ENCODE measurements at places on chromosomes 2 and 18.

DNA sequence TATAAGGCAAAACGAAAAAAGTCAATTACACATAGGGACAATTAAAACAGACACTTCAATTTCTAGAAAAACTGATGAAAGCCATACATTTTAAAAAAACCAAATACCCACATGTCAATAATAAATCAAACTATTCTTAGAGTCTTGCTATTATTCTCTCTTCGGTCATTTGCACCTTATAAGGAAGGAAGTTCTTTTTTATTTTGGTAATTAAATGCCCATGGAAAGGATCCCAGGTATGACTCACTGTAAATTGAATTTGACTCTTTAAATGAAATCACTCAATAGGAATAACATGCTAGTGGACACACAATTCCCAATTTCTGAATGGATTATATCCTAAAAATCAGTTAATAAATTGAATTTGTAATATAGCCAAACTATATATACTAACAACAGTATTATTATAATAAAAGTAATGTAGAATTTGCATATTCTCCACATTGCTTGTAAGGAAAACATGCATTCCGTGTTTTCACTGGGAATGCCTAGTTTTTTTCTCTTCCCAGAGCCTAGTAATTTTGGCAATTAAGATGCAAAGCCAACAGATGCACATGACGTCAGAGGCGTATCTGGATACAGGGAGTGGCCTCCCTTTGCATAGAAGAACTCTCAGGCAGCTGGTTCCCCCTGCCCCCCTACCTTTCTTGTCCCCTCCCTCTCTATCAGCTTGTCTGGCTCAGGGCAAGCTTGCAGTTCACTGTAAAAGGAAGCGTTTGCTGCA lies 153.5 kb upstream of the PGAP1 start:
- peak; percentile 86 for DNase-seq

DNA sequence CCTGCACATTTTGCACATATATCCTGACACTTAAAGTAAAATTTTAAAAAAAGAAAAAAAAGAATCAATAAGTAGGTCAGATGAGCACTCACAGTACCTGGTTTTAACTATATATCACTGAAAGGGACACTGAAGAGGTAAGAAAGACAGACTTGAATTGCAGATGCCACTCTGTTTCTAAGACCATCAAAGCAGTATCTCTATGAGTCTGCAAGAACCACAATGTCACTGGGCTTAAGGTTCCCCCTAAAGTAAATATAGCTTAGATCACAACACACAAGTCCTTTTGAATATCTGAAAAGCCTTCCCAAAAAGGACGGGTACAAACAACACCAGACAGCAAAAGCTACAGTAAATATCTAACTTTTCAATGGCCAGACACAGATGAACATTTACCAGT lies 57.6 kb downstream of the CYTIP start:
- no peak for DNase-seq

DNA sequence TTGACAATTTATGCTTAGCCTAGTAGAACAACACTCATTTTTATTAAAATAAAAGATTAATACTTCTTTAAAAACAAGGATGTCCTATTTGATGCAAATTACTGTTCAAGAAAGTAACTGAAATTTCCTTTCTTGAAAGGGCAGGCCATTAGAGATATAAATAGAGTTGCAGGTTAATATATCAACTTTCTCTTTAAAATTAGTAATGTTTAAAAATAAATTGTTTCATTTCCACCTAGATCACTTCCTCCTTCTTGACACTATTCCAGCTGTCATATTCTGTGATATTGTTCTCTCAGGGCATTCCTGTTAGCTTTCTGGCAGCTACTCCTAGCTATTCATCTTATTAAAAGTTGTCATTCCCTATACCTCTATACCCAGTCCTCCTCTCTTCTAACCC lies 357.9 kb upstream of the NRP2 start:
- DNase-seq: no peak

- no peak for DNase-seq
Measured at GRCh38 chr18:9549405-9549804, 65.0 kb downstream of the PPP4R1 start.

GRCh38 chr18:76823587-76824011 lies 1.2 kb downstream of the ZNF236 start:
- no peak for DNase-seq

DNA sequence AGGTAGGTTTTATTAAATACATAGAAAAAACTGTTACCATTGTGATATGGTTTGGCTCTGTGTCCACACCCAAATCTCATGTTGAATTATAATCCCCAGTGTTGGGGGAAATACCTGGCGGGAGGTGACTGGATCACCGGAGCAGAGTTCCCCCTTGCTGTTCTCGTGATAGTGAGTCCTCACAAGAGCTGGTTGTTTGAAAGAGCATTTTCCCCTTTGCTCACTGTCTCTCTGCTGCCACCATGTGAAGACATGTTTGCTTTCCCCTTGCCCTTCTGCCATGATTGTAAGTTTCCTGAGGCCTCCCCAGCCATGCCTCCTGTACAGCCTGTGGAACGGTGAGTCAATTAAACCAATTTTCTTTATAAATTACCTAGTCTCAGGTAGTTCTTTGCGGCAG lies 352.7 kb upstream of the SLC39A10 start:
- peak; percentile 50 for DNase-seq

DNA sequence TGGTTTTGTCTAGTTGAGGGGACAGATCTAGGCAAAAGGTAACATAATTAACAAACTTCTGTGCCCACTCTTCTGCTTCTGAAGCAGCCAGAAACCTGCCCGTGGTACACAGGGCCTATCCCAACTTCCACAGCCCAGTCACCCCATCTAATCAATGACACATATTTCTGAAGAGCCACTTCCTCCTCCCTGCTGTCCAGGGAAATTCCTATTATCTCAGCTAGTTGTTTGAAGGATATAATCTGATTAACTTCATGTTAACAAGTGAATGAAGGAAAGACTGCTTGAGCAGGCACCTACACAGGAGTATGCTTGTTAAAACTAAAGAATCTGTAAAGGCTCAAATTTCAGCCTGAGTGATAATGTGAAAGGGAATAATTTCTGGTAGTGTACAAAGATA lies 61.4 kb downstream of the CCDC148 start:
- peak; percentile 71 for DNase-seq

- peak; percentile 53 for DNase-seq
Measured at GRCh38 chr18:38951633-38952032, 1386.0 kb upstream of the CELF4 start.

- no peak for DNase-seq
Measured at GRCh38 chr2:25512707-25513106, 160.7 kb downstream of the DTNB start.

- no peak for DNase-seq
Measured at GRCh38 chr2:160279813-160280465, 79.9 kb upstream of the ITGB6 start.

GRCh38 chr2:108565778-108566375 lies 31.6 kb downstream of the LIMS1 start:
- no peak for DNase-seq

- DNase-seq: no peak
Measured at GRCh38 chr18:35713545-35713944, 132.0 kb downstream of the GALNT1 start.

DNA sequence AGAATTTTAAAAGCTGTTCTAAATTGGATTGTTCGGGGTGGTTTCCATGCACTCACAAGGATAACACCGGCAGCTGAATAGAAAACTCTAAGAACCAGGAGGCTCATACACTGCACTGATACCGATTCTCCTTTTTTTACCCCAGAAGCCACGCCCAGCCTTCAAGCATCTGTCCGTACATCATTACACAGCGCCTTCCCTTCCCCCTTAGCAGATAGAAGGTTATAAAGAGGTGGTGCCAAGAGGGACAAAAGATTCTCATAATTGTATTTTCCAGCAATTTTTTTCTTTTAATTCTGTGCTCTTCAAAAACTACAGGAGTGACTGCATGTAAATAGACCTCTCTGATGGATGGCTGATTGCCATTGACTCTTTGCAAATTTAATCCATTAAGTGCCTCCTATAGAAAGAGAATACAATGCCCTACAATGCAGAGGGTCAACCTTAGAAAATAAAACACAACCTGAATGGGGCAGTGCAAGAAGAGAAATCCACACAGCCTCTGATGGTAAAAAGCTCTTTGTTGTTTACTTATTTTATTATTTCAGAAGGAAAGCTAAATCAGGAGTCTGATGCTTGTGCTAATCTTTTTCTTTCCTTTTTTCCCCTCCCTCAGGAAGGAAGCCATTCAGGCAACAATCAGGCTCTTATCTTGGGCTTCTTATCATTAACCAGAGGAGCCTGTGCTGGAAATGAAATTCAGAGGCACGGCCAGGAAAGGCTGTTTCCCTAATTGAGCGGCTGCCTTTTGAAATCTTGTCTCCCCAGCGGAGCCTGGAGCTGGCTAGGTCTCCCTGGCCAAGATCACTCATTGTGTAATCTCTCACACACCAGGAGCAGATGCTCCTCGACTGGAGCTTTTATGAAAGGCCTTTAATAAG lies 198.9 kb upstream of the NABP1 start:
- peak; percentile 30 for DNase-seq

DNA sequence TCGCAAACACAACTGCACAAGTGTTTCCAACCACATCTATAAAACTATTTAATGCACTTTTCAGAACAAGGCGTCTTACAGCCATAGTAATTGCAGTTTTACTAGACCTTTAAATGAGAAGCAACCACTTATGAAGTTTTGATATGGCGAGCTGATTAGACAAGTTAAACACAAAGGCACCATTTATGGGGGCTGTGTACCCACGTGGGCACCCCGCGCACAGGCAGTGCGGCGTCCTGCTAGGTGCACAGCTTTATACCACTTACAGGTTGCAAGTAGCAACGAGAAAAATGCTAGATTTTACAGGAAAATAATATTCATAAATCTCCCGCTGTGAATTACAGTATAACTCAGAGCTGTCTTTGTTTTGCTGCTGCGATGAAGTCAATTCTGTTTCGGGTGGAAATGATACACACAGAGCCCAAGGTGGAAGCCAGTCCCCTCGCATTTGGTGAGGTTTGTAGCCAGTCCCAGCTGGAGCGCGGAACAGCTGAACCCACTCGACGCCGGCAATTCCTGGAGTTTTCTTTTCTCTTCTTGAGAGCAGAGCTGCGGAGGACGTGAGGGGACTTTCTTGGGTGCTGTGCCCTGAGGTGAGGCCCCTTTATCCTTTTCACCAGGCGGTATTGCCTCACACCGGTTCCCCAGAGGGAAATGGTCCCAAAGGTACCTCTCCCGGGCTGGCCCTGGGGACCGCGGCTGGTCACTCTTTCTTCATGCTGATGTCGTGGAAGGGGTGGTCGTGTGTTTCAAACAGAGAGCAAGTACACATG lies 76.7 kb downstream of the PTGR3 start:
- no peak for DNase-seq

DNA sequence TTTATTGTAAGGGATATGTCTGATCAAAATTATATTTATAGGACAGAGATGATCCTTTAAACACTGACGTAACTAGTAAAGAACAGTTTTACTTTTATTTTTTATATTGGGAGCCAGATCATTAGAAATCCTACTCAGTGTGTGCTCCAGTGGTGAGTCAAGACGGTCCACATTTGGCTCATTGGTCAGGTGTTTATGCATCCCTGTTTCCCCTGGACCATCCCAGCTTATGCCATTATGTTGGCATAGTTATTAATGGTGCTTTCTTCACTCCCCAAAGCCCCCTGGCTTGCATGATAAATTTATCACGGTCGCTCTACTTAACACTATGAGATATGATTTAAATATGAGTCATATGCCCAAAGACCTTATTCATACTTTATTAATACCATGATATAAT lies 293.4 kb downstream of the XIRP2 start:
- no peak for DNase-seq

- no peak for DNase-seq
Measured at GRCh38 chr2:148627224-148627623, 17.3 kb upstream of the EPC2 start.

- DNase-seq: no peak
Measured at GRCh38 chr18:31237142-31237541, 74.5 kb upstream of the DSC1 start.

- no peak for DNase-seq
Measured at GRCh38 chr2:36369163-36369562, 13.6 kb downstream of the CRIM1 start.

- no peak for DNase-seq
Measured at GRCh38 chr2:239685965-239686364, 285.1 kb upstream of the HDAC4 start.

DNA sequence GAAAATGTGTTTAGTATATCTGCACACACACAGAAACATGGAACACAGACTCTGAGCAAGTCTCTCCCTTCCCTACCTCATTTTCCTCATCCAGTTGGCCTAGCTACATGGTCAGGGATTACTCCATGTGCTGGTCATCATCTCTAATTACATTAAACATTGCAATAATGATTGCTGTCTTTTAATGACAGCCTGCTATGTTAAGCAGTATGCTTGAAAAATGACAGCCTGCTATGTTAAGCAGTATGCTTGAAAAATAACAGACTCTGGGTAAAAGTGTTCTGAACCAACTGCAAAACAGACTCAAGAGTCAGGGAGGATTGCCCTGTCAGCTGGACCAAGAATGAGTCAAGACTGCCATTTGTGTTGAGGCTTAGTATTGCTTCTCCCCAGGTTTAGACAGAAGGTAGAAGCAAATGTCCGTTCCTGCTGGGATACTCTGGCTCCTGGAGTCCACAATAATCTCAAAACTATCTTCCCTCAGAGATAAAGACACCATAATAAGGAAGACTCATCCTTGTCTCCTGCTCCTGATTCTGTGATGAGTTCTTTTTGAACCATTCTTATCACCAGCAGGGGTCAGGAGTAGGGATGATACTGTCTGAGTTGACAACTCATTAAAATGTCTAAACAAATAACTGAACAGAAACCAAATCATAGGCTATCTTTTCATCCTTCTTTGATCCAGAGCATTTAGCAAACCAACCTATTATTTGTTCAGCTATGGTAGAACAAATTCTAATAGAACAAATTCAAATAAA lies 57.7 kb downstream of the CCDC93 start:
- no peak for DNase-seq

GRCh38 chr2:140604788-140605187 lies 1526.0 kb downstream of the LRP1B start:
- DNase-seq: no peak

DNA sequence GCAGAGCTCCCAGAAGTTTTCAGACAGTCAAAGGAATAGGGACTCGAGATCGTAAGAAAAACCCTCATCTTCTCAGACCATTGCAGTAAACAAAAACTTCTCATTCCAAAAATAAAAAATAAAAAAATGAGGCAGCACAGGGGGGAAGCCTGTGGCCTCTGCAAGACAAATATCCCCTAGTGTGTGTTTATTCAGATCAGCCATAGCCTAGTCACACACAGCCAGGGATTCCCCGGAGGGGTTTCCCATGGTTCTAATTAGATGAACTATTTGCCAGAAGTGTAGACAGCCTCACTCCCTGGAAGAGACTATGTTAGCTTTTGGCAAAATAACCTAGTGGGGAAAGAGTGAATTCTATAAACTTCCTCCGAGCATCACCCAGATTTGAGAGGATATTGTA lies 122.9 kb upstream of the KLF7 start:
- DNase-seq: no peak

GRCh38 chr2:59096973-59097372 lies 855.8 kb upstream of the FANCL start:
- DNase-seq: no peak

DNA sequence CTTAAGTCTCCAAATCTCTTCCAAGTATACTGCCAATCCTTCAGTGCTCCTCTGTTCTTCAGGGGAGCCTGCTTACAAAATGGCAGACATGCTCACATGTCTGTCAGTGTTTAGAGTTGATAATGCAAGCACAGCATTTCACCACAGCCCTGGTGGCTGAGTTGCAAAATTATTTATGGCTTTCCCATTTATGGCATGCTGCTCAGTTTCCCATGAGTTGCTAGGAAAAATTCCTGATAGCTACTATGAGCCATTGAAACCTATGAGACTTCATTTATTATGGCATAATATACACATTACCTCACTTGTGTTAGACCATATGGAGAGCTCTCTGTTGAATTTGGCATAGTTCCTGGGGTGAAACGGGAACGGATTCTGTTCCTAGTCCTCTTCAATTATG lies 448.7 kb upstream of the TCF4 start:
- DNase-seq: no peak

All from renal cortical epithelial cell (primary cell).